AG10803 (cell line): ENCODE measurements at places on chromosomes 11 and 22.

DNA sequence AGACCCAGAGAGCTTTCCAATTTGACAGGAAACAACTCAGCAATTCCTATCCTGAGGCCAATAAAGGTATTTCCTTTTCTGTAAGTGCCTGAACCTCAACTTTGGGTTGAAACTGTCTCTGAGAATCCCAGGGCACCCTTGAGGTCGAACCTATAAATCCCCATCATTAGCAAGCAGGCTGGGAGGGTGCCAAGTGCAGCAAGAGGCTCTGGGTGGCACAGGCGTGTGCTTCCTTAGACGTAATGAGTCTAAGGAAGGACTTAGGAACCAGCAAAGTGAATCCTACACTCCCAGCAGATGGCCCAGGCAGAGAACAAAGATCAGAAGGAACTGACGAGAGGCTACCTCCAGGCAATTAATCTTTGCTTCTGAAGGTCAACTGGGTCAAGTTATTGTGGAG is 234.3 kb upstream of the NARS2 start:
- DNase-seq, result no peak

- DNase-seq, result peak; percentile 91
Observed at GRCh38 chr11:106998116-106998915, 20.0 kb downstream of the GUCY1A2 start.

DNA sequence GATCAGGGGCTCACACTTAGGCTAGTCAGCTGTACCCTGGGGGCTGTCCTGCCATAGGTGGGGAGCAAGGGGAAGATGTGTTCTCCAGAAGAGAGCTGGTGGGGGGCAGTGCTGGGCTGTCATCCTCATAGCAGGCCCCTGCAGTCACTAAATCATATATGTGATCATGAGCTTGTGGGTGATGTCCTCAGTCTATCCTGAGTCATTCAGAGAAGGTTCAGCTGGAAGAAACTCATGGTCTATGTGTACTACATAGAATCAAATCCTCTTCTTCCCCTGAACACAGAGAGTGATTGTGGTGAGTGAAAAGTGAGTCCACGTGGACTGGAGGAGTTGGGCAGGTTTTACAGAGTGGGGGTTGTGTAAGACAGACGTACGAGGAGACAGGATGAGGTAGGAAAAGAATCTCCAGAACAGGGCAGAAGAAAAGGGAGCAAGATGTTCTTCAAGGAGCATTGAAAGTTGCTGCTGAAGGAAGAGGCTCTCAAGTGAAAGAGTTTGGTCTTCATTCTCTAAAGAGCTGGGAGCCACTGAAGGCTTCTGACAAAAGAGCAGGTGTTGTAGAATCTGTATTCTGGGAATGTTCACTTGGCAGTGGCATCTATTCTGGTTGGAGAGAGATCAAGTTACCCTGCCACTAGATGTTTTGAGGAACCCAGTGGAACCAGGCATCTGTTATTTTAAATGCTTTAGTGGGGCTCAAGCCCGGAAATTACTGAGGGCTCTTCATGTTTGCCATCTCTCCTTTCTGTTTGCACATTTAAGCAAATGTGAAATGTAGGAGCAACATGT is 68.9 kb downstream of the C22orf31 start:
- no peak for DNase-seq

DNA sequence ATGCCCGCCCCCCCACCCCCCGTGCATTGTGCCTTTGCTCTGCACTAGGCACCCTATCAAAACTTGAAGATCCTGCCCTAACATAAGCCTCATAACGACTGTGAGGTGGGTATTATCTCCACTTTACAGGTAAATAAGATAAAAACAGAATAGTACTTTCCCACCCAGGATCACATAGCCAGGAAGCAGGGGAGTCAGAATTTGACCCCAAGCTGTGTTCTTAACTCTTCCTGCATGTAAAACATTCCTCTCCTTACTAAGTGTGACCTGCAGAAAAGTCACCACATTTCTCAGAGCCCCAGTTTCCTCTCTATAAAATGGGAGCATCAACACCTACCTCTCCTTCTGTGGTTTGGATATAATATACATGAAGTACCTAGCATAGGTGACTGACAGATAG is 18.2 kb upstream of the ANKK1 start:
- no peak for DNase-seq

DNA sequence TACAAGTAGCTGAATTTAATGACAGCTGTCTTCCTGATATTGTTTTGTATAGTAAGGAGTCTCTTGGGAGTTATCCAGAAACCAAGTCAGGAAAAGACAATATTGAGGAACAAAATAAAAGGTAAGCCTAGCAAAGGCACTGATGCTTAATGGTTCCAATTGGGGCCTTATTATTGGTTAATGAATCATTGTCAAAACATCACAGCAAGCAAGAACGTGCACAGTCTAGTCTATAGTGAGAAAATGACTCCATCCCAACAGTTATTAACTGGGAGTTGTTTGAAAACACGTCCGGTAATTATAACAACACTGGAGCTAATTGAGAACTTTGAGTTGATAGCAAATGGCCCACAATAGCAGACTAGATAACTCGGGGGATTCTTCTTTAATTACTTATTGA is 17.7 kb downstream of the BSX start:
- no peak for DNase-seq

- DNase-seq, result peak; percentile 50
Observed at GRCh38 chr11:118198370-118198769, 21.9 kb upstream of the SCN2B start.

DNA sequence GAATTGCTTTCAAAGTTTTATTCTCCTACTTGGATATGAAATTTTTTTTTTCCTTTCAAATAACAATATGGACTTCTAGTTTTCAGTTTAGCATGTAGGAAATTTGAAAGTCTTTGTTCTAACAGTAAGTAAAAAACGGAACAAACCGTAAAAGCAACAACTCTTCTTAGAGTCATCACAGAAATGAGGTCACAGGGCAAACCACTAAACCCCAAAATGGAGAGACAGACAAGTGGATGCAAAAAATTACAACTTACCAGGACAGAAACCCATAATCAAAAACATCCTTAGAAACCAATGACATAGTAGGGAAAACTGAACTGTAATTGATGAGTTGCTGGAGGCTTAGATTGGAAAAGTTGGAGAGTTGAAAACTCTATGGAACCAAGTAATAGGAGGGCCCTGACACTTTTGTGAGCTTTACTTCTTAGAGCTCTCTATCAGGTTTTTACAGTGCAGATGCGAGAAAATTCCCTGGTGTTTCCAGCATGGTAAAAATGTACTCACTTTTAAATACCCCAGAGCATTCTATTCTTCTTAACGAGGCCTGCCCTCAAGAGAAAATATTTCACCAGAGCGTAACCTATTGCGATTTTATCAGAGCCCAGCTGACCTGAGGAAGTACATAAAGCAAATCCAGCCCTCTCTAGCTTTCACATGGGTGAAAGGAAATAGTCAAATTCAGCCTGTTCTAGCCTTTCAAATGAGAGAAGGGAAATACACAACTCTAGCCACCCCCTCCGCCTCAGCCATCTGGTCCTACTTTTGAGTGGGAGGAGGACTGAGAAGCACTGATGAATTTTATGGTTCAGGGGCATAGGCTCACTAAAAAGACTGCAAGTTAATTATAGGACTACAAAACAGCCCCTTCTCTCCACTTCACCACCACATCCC is 39.1 kb downstream of the CASP12 start:
- no peak for DNase-seq

DNA sequence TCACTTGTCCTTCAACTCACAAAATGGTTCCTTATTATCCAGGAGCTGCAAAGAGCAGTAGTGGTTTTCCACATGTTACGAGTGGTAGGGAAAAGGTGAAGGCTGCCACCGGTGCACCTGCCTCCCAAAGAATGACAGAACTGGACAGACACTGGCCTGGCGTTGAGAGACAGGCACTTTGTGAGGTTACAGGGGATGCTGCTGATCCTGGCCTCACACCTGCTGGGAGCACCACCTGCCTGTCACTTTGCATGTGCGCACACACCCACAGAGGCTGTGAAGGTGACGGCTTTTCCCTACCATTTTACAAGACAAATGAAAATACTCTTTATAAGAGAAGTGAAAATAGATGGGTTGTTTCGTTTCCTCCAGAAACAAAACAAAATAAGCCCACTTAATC is 175.3 kb upstream of the B3GAT1 start:
- DNase-seq, result no peak

- no peak for DNase-seq
Observed at GRCh38 chr11:102382384-102382783, 35.4 kb downstream of the BIRC2 start.

DNA sequence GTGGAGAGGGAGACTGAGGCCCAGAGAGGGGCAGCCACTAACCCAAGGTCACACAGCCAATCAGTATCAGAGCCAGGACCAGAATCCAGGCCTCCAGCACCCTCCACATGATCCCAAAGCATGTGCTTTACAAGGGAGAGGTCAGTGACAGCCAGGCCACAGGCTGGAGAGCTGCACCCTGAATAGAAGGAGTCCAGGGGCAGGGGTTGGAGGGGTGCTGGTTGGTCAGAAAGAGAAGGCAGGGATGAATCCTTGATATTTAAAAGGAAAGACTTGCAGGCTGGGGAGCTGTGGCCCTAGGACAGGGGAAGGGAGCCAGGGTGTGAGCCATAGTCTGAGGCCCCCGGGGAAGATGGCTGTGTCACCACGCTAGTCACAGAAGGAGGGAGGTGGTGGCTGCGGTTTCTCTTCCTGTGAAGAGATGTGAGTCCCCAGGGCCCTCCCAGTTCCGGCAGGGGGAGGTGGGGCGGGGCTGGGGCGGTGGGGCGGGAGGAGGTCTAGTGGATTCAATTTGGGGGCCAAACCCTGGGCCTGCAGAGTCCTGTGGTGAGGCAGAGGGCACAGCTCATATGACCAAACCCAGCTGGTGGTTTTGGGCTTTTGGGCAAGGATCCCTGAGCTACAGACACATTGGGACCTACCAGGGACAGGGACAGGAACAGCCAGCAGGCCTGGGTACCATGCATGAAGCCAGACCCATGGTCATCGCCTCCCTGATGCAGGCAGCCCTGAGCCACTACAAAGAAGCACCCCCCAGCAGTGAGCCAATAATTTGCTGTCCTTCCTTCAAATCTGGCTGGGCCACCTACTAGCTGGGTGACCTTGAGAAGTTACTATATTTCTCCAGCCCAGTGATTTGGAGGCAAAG is 14.0 kb downstream of the RAC2 start:
- DNase-seq, result peak; percentile 73

- no peak for DNase-seq
Observed at GRCh38 chr11:107682171-107682570, 29.7 kb downstream of the SLN start.

- DNase-seq, result no peak
Observed at GRCh38 chr11:116774661-116775060, 1.9 kb upstream of the BUD13 start.

DNA sequence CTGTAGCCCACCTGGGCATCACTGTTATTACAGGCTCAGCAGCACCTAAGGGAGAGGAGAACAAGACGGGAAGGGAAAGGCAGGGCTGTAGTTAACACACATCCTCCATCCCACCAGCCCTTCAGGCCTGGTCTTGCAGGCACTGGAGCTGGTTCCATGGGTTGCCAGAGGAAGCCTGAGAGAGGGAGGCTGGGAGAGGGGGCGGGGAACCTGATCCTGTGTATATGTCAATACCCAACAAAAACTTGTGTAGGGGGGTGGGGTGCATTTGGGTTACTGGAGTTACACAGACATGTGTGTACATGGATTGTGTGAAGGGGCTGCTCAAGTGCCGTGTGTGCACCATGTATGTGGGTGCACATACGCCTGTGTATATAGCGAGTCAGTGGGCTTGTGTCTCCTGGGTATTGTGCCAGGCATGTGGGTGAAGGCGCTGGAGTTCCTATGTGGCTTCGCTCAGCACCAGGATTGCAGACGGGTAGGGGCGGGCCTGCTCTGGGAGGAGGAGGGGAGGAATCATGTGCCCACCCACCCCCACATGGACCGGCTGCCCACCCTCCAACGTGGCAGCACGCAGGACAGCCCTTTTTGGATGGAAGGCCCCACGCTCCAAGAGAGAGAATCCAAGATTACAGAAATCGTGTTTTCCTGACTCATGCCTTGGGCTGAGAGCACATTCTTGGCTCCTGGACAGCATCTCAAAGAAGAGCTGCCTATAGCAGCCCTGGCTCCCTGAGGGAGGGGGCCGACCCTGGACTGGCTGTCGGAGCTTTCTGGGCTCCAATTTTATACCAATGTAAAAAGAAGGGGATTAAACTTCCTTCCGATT is 4.2 kb upstream of the SERPINH1 start:
- DNase-seq, result peak; percentile 96

DNA sequence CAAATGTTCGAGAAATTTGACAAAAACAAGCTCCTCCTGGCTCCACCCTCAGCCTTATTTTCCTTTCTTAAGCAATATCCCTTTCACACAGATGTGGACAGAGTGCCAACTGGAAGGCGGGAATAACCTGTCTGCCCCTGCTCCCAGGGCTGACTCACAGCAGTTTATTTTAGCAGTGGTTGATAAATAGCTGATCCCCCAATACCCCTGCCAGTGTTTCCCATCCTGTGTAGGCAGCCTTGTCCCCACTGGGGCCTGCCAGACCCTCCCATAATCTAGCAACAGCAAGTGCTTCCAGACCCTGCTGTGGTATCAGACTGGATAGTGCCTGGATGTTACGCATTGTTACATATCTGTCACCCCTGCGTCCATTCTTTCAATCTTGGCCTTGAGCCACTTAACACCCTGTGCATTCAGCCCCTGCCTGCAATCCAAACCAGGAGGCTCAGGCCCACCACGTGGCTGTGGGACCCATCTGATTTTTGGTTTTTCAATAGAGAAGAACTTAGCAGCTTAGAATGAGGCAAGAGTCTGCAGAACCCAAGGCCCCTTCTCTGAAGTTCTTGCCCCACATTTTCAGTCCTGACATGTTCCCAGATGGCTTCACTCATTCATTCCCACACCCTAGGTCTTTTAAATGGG is 53.7 kb downstream of the PARVA start:
- peak; percentile 89 for DNase-seq

DNA sequence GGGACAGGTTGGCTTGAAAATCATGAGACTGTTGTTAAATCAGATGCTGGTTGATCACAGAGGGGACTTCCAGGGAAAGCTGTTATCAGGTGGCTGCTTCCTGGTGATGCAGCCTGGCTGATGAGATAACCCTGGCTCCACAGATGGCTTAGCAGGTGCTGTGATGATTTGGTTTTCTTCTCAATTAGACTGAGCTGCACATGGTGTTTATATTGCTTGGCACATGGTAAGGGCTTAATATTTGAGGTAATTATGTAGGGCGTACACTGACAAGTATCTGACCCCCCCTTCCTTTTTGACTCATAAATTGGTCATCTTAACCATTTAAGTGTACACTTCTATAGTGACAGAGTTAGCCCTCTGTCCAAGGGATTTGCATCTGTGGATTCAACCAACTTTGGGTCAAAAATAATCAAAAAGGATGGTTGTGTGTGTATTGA is 7.0 kb downstream of the RPS3 start:
- peak; percentile 34 for DNase-seq

GRCh38 chr22:23084453-23085350 is 14.4 kb downstream of the GNAZ start:
- DNase-seq, result no peak

DNA sequence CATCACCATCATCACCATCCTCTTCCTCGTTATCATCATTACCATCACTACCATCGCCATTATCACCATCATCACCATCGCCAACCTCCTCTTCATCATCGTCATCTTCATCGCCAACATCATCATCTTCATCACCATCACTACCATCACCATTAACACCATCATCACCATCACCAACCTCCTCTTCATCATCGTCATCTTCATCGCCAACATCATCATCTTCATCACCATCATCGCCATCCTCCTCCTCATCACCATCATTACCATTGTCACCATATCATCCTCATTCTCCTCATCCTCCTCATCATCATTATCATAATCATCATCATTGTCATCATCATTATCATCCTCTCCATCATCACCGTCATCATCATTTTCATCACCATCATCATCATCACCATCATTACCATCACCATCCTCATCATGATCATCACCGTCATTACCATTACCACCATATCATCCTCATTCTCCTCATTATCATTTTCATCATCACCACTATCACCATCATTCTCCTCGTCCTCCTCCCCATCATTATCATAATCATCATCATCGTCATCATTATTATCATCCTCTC is 1498.7 kb downstream of the TBC1D22A start:
- no peak for DNase-seq
